ENCODE measurements at places on chromosomes 16 and 17. TPM values are rescaled to one million over a fixed set of nuclear protein-coding genes. Genes with fewer than 3 reads are reported as not detected.

GRCh38 chr16:13441675-13442074, 478.3 kb upstream of the ERCC4 start:
- no peak for DNase-seq

The HP gene
- total RNA-seq = 2.5 TPM

The TAC4 gene
- total RNA-seq = not detected

DNA sequence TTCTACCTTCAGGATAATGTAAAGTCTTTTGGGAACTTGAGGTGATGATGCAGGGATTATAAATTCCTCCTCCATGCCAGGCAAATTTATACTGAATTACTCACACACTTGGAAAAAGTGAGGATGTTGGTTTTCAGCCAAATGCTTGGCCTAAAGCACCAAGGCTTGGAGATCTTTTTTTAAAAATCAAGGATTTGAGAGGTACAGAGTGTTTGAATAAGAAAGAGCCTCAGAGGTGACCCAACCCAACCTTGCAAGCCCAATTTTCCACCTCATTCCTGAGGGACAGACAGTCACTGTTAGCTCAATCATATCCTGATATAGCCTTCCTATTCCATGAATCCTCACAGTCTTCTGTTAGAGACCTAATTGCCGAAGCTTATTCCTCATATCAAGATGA, 14.0 kb downstream of the GRIN2A start:
- DNase-seq = no peak

The PIK3R5 gene
- total RNA-seq = 3.2 TPM

DNA sequence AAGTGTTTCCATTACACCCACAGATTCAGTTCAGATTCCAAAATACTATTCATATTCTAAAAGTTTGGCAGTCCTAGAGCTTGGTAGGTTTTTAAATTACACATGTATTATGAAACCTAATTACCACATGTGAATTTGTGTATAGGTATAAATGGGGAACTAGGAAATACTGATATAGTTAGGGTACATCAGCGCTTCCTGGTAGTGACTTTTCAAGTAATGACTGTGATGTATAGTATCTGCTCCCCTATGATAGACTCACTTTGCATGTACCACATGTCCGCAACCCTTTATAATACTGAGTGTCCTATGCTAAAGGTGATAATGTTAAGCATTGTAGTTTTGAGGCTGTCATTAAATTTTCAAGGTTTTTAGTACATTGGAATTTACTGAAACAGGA, 22.9 kb downstream of the CDK12 start:
- DNase-seq = no peak

The ST6GALNAC2 gene
- 23.1 TPM for total RNA-seq

- DNase-seq = no peak
Observed at GRCh38 chr17:74512624-74513091, 18.6 kb downstream of the CD300LB start.

DNA sequence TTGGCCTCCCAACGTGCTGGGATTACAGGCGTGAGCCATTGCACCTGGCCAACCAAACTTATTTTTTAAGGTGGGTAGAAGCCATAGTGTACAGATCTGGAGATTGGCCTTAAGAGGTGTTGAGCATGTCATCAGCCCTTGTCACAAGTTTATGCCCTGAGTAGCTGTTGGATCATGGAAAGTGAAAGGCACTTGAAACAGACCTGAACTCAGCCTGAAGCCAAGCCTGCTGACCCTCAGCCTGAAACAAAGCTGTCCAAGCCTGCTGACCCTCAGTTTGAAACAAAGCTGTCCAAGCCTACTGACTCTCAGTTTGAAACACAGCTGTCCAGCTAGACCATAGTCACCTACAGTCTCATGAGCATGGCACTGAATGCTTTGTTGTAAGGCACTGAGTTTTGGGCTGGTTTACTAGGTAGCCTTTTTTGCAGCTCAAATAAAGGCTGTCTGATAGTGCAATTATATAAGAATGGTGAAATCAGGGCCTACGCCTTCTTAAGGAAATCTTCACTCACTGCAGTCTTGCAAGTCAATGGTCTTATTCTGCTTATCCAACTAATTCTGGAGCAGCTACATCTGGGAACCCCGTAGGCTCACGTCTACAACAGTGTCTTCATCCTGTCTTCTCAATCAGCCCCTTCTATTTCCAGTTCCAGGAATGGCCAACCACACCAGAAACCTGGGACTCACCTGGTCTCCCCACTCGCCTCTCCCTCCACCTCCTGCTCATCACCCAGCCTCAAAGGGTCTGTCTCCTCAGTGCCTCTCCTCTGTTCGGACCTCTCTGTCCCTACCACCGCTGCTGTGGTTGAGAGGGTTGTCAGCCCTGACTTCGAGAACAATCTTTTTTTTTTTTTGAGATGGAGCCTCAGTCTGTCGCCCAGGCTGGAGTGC, 2.9 kb upstream of the NPIPB15 start:
- no peak for DNase-seq

The TMEM100 gene
- 1.2 TPM for total RNA-seq

The CD7 gene
- 2.8 TPM for total RNA-seq

- DNase-seq = peak; percentile 65
Observed at GRCh38 chr17:38608648-38609047, 2.9 kb upstream of the SRCIN1 start.

The C17orf67 gene
- total RNA-seq = 2.6 TPM

GRCh38 chr16:69345923-69346322, 5.7 kb downstream of the TMED6 start:
- no peak for DNase-seq

The GPR142 gene
- total RNA-seq = not detected

DNA sequence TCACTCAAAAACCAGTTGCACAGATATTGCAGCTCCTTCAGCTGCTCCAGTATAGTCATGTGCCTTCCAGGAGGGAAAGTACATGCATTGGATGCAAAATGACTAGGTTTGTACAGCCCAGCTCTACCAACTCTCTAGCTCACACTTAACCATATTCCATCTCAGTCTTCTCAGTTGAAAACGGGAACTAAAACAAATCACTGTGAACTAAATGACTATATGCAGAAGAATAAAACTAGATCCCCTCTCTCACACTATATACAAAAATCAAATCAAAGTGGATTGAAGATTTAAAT, 24.9 kb downstream of the DCUN1D3 start:
- no peak for DNase-seq

DNA sequence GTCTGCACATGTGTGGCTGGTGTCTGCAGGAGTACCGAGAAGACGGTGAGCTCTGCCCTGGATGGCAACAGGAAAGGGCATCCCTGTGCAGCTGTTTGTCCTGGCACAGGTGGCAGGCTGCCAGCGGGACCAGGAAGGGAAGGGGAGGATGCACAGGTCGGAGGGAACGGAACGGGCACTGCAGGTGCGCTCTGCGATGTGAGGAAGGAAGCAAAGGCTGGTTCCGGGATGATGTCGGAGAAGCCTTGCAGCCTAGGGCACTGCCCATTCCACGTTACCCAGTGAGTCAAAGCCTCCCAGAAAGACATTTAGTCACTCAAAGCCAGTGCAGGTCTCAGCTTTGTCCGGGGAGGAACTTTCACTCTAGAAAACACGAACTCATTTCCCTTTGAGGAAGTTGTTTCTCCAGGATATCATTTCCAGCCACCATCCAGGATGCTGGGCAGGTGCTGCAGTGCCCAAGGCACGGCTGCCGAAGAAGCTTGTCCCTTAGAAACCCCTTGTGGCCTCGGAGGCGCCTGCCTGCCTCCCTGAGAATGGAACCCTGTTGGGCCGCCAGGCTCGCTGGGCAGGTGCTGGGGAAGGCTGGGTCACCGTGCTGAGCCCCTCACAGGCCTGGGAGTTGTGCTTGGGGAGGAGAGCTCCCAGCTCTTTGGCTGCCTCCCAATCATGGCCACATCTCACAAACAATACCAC, 4.5 kb upstream of the TMEM235 start:
- no peak for DNase-seq

DNA sequence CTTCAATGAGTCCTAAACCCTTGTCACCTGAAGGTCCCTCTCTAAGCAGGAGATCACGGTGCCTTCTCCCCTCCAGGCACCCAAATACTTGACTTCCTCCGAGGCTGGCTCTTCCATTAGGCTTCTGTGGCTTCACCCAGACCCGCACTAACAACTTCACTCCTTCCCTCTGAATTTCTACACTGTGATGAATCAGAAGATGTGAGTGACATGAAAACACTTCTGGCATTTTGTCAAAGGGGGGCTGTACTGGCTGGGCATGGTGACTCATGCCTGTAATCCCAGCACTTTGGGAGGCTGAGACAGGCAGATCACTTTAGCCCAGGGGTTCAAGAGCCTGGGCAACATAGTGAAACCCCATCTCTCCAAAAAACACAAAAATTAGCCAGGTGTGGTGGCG, 72.6 kb upstream of the CNEP1R1 start:
- DNase-seq = no peak

All from prostate gland (tissue), 2 donors.